NCI-H2081 treated with DMSO at 0.1 percent for 48 hours (cell line): ENCODE measurements at places on chromosomes 16 and 17.

DNA sequence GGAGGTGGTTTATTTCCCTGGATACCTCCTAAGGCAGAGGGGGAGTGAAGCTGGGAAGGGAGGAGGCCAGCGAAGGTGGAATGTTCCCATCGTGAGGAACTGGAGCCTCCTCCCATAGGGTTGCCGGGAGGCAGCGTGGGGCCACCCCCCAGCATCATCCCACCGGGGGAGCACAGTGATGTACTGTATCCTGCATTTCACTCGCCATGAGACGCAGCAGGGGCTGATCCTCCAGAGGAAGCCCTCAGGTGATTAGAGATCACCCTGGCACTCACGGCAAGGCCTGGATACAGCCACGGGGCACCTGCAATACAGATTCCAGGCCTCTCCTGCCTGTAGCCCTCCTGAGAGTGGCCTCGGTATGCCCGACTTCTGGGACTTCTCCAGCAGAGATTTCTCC is 25.5 kb upstream of the BEAN1 start:
- no peak for DNase-seq

DNA sequence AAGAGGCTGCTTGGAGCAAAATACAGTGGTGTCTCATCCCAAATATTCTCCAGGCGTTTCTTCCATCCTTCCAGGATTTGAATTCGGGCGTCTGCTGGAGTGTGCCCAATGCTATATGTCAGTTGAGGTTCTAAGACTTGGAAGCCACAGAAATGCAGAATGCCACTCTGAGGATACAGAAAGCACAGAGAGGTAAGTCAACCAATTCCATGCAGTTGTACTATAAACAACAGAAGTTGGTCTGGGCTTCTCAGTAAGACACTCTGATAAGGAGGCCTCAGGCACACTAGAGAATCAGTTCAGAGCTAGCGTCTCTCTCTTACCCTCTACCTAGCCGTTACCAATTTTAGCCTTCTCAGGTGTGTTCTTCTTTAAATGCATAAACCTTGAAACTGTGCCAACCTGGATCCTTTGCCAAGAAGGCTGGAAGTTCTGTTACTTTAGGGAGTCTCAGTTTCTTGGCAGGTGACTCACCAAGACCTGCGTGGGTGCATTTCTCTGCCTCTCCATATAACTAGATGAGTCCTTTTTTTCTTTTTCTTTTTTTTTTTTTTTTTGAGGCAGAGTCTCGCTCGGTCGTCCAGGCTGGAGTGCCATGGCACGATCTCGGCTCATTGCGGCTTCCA is 15.1 kb downstream of the NQO1 start:
- DNase-seq: no peak

DNA sequence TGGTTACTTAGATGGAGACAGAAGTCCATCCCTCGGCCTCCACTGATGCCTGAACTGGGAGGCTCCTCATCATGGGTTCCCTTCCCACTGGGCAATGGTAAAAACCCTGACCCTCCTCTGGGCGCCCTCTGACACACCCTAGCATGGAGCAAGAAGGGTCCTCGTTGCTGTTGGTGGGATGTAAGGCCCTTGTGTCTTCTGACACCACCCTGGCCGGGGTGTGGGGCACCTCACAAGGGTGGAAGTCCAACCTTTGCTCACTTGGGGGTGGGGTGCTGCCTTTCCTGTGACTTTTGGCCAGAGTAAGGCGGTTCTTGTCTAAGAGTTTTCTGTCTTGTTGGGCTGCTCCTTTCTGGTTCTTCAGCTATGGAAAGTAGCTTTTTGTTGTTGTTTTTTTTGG is 28.7 kb downstream of the MPRIP start:
- no peak for DNase-seq

DNA sequence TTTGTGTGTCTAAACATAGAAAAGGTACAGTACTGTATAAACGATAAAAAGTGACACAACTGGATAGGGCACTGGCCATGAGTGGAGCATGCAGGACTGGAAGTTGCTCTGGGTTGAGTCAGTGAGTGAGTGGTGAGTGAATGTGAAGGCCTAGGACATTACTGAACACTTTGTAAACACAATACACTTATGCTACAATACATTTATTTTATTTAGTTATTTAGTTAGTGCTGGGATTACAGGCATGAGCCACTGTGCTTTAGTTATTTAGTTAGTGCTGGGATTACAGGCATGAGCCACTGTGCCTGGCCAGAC is 4.6 kb downstream of the CFAP20 start:
- DNase-seq: no peak

DNA sequence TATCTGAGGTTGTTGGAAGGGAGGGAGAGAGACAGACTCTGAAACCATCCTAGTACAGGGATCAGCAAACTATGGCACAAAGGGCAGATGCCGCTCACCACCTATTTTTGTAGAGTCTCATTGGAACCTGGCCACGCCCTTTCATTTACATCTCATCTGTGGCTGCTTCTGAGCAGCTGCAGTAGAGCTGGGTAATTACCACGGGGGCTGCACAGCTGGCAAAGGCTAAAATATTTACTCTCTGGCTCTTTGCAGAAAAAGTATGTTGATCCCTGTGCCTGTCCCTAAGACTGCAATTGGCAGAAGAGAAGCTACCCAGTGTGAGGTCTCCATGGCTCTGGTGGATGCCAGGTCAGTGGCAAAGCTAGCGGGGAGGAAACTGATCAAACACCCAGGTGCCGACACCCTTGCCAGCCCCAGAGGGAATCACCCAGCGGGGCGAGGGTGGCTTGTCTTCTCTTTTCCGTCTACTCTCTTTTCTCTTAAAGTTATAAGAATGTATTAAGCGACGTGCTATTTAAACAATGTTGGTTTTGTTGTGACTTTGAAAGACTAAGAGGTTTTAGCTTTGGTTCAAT is 14.0 kb downstream of the CEP295NL start:
- DNase-seq: peak; percentile 52

DNA sequence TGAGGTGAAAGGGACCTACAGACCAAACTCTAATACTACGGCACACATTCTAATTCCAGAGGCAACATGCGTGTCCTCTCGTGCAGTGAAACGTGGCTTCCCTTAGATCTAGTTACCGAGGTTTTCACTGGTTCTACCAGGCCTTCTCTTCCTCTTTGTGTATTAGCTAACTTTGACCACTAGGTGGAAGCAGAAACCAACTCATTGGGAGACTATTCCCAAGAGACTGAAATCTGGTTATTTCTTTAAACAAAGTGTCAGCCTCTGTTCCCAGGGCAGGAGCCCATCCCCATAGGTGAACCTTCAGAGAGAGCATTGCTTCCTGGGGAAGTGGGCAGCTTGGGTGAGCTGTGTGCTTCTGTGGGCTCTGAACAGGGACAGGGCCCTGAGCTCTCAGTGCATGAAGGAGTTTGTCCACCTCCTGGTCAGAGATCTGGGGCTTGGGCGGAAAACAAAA is 19.7 kb upstream of the RCVRN start:
- DNase-seq: peak; percentile 0

GRCh38 chr17:71286625-71287024 is 834.2 kb upstream of the SOX9 start:
- DNase-seq: no peak

GRCh38 chr17:22514767-22515320 is 822.5 kb downstream of the KCNJ18 start:
- DNase-seq: no peak
